ENCODE measurements at places on chromosomes 6 and 20. TPM values are rescaled to one million over a fixed set of nuclear protein-coding genes. Genes with fewer than 3 reads are reported as not detected.
A peak's percentile ranks its signal among the peaks of the same experiment; 100 is the strongest.

DNA sequence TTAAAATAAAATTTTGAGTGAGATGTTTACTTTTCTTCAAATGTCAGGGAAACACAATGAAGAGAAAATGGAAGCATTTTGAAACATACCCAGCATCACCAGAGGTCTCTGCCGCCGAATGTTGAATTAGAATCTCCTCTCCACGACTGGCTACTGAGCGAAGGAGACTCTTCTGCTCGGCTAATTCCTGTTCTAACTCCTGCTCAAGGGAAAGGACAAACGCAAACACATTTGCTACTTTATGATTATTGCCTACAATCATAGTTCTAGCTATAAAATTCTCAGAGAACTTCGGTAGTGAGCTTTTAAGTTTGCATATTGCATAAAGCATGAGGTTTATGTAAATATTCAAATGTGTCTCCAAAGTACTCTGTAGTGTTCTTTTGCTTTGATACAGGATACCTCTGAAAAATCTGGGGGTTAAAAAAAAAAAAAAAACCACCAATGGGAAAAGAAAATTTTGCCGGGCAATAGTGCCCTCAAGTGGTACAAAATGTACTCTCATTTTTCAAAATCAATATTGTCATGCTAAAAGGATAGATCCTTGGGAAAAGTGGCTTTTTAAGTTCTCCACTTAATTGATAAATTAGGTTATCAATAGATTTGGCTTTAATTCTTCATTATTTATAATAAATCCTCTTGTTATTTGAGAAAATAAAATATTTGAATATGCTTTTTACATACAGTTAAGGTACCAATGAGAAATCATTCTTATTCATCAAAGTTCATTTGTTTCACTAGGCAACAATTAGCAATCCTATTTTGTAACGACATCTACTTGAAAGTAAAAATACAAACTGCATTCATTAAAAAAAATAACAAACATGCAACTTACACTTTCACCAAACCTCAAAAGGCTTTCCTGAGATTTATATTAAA is 369.0 kb downstream of the SYNE1 start:
- H3K4me3 ChIP-seq, result no peak overlapping the region
- no peak for DNase-seq
- H3K27me3 ChIP-seq, result no peaks in the 10 kb centered on the region
- H3K27ac ChIP-seq, result no peak overlapping the region
- H3K4me1 ChIP-seq, result peaks cover 46% of the 10 kb centered on the region
- H3K36me3 ChIP-seq, result peaks cover 84% of the 10 kb centered on the region

KIF25 gene
- 0.33 TPM for total RNA-seq

DNA sequence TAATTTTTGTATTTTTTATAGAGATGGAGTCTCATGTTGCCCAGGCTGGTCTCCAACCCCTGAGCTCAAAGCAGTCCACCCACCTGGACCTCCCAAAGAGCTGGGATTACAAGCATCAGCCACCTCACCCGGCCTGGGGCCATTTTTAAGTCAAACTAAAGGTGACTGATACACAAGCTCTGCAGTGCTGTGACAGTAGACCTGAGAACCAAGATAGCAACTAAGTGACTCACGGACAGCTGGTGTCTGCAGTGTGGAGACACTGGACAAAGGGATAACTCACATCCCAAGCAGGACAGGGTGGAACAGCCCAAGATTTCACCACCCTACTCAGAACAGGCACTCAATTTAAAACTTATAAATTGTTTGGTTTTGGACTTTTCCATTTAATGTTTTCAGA is 402.5 kb downstream of the CD83 start:
- H3K27ac ChIP-seq, result no peak overlapping the region
- no peaks in the 10 kb centered on the region for H3K27me3 ChIP-seq
- no peak for DNase-seq
- H3K4me3 ChIP-seq, result no peak overlapping the region
- H3K36me3 ChIP-seq, result no peaks in the 10 kb centered on the region
- H3K4me1 ChIP-seq, result no peaks in the 10 kb centered on the region

TRIM31 gene
- not detected for total RNA-seq

FITM2 gene
- total RNA-seq, result 148 TPM

RAMACL gene
- total RNA-seq, result 0.79 TPM

DNA sequence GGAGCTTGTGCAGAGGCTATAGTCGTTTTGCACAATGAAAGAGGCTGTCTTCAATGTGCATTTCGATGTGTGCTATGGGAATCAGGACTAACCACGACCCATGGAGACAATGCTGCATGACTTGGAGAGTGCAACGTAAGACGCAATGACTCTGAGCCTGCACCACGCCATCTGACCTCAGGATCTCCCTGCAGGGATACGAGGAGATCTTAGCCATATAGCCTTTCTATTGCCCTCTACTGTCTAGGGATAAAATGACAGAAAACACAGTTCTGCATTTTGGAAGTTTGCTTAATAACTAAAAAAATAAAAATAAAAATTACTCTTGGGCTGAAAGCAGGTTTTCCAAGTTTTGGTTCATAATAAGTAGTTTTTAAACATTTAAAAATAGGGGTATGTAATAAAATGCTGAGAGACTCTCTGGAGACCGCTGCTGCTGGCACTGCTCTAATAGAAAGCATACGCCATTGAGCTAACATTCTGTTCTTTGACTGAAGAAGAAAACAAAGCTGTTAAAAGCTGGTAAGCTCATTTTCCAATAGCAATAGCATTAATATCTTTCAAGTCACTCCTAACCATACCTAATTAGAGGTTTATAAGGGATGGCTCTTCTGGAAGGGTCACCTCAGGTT is 87.2 kb downstream of the PDE7B start:
- no peaks in the 10 kb centered on the region for H3K36me3 ChIP-seq
- no peaks in the 10 kb centered on the region for H3K27me3 ChIP-seq
- H3K4me3 ChIP-seq, result no peak overlapping the region
- DNase-seq, result peak; percentile 26

SPATS1 gene
- total RNA-seq, result not detected

DNA sequence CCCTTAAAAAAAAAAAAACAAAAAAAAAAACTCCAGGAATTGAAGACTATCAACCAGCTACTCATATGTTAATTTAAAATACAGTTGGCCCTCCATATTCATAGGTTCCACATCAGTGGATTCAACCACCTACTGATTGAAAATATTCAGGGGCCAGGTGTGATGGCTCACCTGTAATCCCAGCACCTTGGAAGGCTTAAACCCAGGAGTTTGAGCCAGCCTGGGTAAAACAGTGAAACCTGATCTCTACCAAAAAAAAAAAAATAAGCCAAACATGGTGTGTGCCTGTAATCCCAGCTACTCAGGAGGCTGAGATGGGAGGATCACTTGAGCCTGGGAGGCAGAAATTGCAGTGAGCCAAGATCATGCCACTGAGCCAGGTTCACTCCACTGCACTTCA is 72.4 kb upstream of the SMIM8 start:
- H3K27ac ChIP-seq, result no peak overlapping the region
- no peak for DNase-seq
- H3K4me3 ChIP-seq, result no peak overlapping the region
- no peaks in the 10 kb centered on the region for H3K4me1 ChIP-seq
- peaks cover 38% of the 10 kb centered on the region for H3K36me3 ChIP-seq

GRM1 gene
- 8.3 TPM for total RNA-seq

DNA sequence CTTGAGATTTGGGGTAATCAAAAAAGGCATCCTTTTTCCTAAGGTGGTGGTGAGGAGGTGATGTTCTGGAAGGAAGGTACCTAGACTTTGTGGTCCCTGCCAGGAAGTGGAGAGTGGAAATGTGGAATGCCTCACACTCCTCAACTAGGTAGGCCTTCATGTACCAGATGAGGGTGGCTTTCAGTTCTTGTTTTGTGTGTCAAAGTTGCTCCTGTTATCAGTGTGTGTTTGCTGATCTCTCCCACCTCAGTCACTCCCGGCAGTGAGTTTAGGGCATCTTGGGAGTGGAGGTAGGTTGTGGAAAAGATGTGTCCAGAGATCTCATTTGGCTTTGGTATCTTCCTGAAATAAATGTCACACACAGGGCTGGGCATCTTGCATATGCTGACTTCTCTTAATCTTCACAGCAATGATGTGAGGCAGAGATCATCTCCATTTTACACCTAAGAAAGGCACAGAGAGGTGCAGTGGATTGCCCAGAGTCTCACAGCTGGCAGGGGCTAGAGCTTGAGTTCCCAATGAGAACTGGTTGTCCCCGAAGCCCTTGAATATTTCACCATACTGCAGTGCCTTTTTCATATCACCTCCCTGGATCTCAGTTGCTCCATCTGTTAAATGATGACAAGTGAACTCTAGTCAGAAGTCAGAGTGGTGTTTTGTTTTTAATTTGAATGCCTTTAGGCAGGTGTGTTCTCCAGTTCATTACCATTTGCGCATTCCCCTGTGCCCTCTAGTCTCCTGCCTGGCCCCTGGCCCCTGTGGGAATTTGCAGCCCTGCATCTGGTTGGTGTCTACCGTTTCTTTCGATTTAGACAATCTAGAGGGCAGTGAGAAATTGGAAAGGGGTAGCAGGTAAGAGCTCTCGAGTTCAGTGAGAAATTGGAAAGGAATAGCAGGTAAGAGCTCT is 2.9 kb downstream of the PKIG start:
- peaks cover 11% of the 10 kb centered on the region for H3K36me3 ChIP-seq
- H3K27me3 ChIP-seq, result no peaks in the 10 kb centered on the region
- H3K4me1 ChIP-seq, result peaks cover 93% of the 10 kb centered on the region
- DNase-seq, result no peak

- no peaks in the 10 kb centered on the region for H3K4me1 ChIP-seq
- no peak overlapping the region for H3K27ac ChIP-seq
- no peak for DNase-seq
These were observed 486.3 kb upstream of the MARCKS start for GRCh38 chr6:113370508-113371502.

GRCh38 chr20:57782631-57783041 is 72.8 kb upstream of the PMEPA1 start:
- H3K27me3 ChIP-seq, result no peaks in the 10 kb centered on the region
- H3K36me3 ChIP-seq, result no peaks in the 10 kb centered on the region
- DNase-seq, result no peak
- H3K27ac ChIP-seq, result no peak overlapping the region

DNA sequence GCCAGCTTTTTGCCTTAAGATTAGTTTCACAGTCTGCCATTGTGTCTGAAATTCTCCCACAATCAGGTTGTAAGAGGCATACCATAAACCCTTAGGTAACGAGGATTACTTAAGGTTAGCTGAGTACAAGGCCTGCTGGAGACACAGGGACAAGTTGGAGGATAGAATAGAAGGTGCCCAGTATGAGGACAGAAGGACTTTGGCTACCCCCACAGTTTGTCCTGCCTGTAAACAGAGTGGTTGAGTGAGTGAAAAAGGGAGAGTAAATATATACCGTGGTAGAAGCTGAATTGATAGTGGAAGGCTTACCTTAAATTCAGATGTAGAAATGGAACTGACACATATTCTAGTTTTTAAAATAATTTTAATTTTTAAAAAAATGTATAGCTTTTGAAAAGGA is 19.3 kb downstream of the RPRD1B start:
- no peak overlapping the region for H3K27ac ChIP-seq
- H3K4me3 ChIP-seq, result no peak overlapping the region
- no peaks in the 10 kb centered on the region for H3K27me3 ChIP-seq

ISM1 gene
- total RNA-seq, result 1.5 TPM

DNA sequence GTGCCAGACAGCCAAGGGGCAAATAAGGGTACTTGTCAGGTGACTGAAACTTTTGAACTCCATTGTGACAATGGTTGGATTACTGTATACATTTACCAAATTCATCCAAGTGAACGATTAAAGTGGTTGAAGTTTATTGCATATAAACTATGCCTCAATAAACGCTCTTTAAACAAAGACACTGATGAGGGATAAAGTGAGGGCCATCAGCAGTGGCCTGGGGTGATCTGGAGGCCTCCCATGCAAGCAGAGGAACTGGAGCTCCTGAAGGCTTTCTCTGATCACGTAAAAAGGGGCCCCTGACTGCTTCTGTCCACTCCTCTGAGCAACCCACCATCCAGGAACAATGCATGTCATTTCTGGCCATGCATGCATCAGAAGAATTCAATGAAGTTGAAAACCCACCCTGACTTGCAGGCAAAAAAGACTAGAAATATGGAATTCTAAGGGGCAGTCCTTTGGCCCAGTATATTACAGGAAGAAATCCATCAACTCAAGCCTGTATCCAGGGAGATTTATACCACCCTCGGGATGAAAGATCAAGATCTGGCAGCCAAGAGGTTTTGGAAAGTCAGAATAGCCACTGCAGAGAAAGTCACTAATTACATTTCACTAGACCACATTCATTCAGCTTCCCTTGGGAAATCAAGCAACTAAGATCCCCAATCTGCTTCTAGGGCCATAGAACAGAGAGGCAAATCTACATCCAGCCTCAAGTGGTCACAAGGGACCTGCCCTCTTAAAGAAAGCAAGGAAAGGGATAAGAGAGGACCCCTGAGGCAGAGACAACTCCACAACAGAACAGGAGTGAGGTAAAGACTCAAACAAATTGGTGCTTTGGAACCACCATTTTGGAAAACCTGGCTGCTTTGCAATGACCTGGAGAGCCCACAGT is 31.7 kb upstream of the RAB22A start:
- H3K36me3 ChIP-seq, result no peaks in the 10 kb centered on the region
- H3K4me1 ChIP-seq, result no peaks in the 10 kb centered on the region
- DNase-seq, result no peak
- H3K27me3 ChIP-seq, result no peaks in the 10 kb centered on the region
- H3K4me3 ChIP-seq, result no peak overlapping the region

NRSN1 gene
- not detected for total RNA-seq

DNA sequence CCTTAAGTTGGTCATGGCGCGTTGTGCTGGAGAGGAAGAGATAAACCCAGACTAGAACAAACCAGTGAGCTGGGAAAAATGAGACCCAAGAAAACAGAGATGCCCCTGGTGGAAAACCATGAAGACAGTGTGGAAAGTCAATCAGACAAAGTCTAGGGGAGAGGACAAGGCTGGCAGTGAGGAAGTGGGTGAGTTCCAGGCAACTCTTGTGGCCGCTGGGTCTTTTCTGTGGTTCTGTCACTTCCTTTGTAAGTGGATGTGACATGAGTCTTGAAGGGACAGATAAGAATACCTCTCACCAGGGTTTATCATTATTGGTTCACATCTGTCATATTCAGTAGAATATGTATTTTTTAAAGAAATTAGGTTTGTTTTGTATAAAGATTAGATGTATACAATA is 738.4 kb downstream of the DHX35 start:
- no peak overlapping the region for H3K4me3 ChIP-seq
- no peaks in the 10 kb centered on the region for H3K36me3 ChIP-seq
- H3K4me1 ChIP-seq, result peaks cover 7% of the 10 kb centered on the region

DNA sequence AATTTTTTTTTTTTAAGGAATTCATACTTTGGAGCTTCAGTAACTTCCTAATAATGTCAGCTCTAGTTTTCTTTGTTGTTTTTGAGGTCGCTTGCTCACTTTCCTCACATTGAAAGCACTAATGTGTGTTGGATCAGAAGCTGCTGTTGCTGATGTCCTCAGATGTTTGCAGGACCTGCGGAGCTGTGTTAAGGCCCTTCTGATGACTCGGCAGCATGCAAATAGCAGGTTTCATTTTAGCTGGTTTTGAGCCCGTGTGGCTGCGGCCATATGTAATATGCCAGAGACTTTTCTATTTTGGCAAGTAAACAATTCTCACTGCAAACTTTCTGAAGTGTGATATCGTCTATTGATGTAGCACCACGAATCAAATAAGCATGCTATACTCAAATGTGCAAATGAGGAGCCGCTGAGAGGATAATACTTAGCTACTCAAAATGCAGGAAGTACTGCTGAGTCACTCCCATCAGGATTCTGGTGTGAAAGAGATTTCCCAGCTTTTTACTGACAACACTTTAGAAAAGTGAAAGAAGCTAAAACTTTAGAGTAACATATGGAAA is 187.8 kb downstream of the SASH1 start:
- H3K4me3 ChIP-seq, result peak overlapping the region; percentile 18
- no peak for DNase-seq
- peak overlapping the region; percentile 21 for H3K27ac ChIP-seq
- peaks cover 100% of the 10 kb centered on the region for H3K36me3 ChIP-seq

SNAP25 gene
- total RNA-seq, result not detected

GRCh38 chr6:40933864-40934263 is 105.2 kb downstream of the UNC5CL start:
- H3K27me3 ChIP-seq, result no peaks in the 10 kb centered on the region
- no peaks in the 10 kb centered on the region for H3K36me3 ChIP-seq
- DNase-seq, result no peak
